Stimulated activated CD4-positive, alpha-beta T cell treated with anti-CD3 and anti-CD28 coated beads, TNF-alpha, amount 100 ng/mL, for 24 hours (primary cell): ENCODE measurements at places on chromosomes 2 and 18.

DNA sequence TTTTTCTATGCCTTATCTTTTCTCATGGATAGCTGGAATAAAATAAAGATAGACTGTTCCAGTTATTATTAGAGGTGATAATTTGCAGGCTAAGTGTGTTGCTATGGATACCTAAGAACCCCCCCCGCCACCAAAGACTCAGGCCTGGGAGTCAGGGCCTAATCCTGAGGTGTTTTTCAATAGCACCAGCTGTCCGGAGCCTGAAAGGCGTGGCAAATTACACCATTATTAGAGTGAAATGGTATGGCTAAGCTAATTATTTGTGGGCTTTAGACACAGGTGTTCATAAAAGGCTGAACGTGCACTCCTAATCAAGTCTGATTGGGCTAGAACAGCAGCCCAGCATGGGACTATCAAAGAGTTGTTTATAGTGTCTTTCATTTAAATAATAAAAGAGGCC lies 293.2 kb upstream of the DCC start:
- DNase-seq, result no peak

DNA sequence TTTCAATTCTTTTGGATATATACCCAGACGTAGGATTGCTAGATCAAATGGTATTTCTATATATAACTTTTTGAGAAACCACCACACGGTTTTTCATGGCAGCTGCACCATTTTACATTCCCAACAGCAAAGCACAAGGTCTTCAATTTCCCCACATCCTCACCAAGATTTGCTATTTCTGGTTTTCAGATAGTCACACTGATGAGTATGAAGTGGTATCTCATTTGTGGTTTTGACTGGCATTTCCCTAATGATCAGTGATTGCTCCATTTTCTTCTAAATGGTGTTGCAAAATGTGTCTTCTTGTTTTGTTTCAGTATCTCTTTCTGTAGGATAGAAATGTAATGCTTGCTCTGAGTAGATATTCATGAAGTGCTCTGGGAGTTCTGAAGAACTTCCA lies 52.0 kb downstream of the ANKRD44 start:
- no peak for DNase-seq

DNA sequence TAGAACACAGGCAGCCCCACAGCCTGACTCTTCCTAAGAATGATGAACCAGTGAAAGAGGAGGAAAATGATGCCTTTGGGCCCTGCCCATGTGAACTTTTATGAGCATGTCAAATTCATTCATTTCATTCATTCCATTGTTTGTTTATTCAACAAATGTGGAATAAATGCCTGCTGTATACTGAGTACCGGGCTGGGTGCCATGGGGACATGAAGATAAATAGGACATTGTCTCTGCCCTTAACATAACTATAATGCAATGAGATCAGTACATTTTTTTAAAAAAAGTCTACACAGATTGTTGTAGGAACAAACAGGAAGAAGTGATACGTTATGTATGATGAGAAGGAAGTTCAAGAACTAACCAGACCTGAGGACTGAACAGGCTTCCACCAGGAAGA lies 14.7 kb downstream of the MREG start:
- DNase-seq, result no peak

- no peak for DNase-seq
Measured at GRCh38 chr2:224513991-224514390, 71.2 kb downstream of the CUL3 start.

DNA sequence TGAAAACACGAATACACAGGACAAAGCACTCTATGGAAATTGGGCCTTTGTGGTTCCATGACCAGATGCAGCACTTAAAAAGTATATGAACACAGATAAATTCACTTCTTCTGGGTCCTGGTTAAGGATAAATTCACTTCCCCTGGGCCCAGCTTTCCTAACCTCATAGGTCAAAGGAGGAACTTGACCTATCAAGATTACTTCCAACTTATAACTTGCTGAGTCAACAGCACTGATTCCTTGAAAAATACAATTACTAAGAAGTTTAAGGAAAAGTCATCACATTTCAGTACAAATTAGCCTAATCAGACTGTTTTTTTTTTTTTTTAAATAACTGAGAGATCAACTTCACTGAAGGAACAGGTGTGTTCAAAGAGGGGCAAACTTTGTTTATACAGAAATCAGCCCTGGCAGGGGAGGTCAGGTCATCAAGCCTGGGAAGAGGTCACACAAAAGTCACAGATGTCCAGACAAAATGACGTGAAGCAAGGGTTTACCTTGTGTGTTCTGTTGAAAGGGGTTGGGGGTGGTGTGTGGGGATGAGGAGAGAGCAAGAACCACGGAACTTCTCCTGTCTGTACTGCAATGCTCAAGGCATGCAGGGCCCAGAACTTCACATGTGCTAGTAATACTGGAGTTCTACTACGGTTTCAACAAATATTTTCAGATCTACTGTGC lies 55.8 kb downstream of the PPP4R1 start:
- no peak for DNase-seq

GRCh38 chr2:27489118-27489497 lies 435 bp downstream of the IFT172 start:
- DNase-seq, result no peak

DNA sequence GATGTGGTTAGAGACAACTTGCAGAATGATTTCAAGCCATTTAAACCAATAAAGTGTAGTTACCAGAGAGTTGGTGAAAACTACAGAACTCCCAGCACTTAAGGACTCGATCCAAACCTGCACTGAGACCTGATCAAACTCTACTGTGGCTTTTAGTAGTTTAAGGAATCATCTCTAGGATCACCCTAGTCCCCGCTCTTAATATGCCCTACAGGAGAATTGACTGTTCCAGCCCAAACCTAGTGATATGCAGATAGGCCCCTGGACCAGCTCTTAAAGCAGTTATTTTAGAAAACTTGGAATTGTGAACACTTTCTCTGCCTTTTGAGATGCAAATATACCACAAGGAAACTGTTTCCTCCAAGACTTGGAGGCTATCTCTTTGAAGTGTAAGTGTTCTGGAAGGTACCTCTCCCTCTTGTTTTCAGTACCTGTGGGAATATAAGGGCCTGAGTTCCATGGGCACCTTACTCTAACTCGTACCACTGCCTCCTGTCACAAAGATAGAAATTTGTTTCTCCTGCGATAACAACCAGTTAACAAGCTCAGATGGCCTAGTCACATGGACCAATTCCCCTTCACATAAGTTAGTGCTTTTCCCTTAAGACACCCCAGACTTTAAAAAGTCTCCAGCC lies 1367.2 kb upstream of the SLC39A10 start:
- no peak for DNase-seq

- no peak for DNase-seq
Measured at GRCh38 chr2:166057370-166058164, 70.3 kb downstream of the SCN1A start.

DNA sequence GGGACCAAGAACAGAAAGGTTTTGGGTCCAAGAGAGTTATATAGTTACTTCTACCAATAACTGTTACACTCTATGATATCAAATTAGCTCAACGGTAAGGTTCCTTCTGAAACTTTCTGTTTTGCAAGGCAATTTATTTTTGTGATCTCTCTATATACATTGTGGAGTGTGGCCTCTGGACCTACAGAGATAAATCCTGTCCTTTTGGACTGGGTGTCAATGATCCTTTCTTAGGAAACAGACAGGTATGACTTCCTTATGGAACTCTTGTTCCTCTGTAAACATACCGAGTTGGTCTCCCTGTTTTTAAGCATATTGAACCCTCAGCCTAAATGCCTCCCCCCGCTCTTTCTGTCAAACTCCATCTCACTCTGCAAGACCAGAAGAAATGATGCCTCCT lies 1117.8 kb downstream of the BCL11A start:
- DNase-seq, result no peak

DNA sequence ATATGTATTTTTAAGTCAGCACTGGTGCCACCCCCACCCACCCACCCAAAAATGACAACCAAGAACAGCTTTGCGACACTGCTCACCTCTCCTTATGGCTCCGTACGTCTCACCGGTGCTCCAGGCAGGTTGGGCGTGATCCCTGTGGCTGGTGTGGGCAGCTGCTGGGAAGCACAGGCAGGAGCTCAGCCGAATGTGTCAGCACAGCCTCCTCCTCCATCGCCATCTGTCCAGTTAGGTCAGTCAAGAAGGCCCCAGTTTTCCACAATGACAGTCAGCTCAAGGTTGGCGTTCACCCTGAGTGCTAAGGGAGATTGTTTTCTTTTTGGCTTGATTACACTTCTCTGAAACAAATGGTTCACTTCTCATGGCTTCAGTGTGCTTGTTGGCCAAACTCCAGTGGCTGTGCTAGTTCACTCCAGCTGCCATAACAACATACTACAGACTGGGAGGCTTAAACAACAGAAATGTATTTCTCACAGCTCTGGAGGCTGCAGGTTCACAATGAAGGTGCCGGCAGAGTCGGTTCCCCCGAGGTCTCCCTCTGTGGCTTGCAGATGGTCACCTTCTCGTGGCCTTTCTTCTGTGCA lies 30.2 kb downstream of the AMER3 start:
- no peak for DNase-seq

- DNase-seq, result no peak
Measured at GRCh38 chr18:50507120-50507590, 52.7 kb upstream of the MAPK4 start.

DNA sequence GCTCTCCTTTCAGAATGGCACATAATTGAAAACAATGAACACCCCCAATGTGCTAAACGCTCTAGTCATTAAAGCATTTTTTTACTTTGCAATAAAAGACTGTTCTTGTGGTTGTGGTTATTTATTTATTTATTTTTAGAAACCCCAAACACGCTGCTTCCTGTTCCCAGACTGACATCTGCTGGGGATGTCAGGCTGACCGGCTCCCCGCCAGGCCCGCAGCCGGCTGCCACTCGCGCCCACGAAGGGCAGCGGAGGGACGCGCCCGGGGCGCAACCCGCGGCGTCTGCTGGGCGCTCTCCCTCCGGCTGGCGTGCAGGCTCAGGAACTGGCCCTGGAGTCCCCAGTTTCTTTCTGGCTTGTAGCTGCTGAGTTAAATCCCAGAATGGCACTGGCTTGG lies 83.1 kb upstream of the SP3 start:
- DNase-seq, result no peak

- no peak for DNase-seq
Measured at GRCh38 chr2:38207168-38207567, 131.2 kb upstream of the CYP1B1 start.

GRCh38 chr2:59804732-59805131 lies 748.7 kb downstream of the BCL11A start:
- DNase-seq, result no peak

GRCh38 chr2:225353579-225354085 lies 45.9 kb upstream of the NYAP2 start:
- DNase-seq, result no peak

- no peak for DNase-seq
Measured at GRCh38 chr2:145623136-145623535, 1103.2 kb upstream of the ZEB2 start.

GRCh38 chr2:37301408-37301807 lies 23.2 kb downstream of the PRKD3 start:
- no peak for DNase-seq

- no peak for DNase-seq
Measured at GRCh38 chr2:71581026-71581425, 127.7 kb downstream of the DYSF start.

GRCh38 chr2:192139813-192140212 lies 54.9 kb downstream of the TMEFF2 start:
- DNase-seq, result no peak

DNA sequence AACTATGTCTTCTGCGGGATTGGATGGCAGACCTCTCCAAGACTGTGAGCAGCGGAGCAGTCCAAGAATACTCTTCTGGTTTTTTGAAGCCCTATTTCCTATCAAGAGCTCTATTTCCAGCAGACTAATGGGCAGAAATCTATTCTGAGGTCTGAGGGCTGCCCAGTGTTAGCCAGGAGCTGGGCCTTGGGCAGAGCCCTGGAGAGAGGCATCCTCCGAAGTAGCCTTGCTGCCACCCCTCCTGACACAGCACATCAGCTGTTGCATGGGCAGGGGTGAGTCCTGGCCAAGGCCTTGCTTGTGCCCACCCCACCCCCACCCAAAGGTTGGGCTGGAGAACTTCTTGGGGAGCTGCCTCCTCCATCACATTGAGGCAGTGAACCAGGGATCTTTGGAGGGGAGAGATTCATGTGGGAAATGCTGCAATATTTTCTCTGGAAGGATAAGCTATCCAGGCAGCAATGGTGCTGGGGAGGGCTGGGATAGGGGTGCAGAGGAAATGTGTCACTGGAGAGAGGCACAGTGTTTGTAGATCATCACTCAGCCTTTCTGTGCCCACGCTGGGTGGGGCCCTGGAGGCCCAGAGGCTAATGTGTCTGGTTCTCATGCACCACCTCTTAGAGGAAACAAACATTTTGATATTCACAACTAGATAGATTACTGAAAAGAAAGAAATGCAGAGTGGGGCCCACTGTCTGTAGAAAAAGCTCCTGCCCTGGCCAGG lies 104.7 kb downstream of the VSNL1 start:
- DNase-seq, result no peak

- DNase-seq, result no peak
Measured at GRCh38 chr2:105391058-105391627, 7.7 kb downstream of the FHL2 start.

GRCh38 chr18:67518566-67518965 lies 2.0 kb upstream of the DSEL start:
- DNase-seq, result no peak

DNA sequence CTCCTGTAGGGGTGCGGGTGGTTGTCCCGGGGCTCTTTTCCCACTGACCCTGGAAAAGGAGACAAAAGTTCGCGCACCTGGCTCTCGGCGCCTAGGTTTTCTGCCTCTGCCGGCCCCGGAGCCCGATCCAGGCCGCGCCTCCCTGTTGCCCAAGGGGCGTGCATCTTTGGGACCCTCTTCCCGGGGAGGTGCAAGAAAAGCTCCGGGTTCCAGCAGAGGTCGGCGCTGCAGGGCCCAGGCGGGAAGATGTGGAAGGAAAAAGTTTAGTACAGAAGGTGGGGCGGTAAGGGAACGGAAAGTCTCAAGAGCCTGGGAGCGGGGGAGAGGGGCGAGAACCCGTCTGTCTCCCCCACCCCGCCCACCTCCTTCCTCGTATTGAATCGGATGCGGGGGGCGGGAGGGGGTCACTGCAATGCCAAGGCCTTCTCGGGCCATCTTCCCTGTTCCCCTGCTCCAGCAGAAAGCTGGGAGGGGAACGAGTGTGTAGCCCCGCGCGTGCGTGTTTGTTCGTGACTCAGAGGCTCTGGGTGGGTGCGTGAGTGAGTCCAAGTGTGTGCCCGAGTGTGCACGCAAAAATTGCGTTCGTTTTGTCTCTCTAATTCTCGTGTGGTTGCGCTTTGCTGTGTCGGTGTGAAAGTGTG lies 6.3 kb upstream of the EN1 start:
- no peak for DNase-seq

DNA sequence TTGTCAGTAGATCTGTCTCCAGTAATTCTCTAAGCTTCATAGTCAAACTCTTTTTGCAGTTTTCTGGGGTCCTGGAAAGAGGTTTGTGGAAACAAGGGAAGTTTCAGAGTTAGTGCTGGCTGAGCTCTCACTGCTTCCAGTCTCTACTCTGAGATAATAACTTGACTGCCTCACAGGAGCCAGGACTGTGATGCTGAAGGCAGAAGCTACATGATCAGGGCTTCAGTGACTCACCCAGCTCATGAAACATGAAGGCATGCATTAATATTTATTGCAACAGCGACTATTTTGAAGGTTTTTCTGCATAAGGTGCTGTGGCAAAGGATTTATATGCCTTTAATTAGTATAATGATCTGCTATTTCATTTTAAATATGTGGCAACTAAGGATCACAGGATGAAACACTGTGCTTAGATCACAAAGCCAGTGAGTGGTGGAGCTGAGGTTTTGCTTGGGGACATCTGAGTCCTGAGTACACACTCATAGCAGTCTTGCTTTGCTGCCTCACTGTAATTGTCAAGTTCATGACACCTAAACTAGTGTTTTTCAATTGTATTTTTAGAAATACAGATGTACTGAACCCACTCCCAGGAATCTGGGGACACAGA lies 448.4 kb upstream of the GCFC2 start:
- no peak for DNase-seq

- DNase-seq, result no peak
Measured at GRCh38 chr2:111148925-111149324, 28.2 kb downstream of the BCL2L11 start.
